CD4-positive, alpha-beta memory T cell (primary cell): ENCODE measurements at places on chromosomes 4 and X. TPM values are rescaled to one million over a fixed set of nuclear protein-coding genes. Genes with fewer than 3 reads are reported as not detected.

DNA sequence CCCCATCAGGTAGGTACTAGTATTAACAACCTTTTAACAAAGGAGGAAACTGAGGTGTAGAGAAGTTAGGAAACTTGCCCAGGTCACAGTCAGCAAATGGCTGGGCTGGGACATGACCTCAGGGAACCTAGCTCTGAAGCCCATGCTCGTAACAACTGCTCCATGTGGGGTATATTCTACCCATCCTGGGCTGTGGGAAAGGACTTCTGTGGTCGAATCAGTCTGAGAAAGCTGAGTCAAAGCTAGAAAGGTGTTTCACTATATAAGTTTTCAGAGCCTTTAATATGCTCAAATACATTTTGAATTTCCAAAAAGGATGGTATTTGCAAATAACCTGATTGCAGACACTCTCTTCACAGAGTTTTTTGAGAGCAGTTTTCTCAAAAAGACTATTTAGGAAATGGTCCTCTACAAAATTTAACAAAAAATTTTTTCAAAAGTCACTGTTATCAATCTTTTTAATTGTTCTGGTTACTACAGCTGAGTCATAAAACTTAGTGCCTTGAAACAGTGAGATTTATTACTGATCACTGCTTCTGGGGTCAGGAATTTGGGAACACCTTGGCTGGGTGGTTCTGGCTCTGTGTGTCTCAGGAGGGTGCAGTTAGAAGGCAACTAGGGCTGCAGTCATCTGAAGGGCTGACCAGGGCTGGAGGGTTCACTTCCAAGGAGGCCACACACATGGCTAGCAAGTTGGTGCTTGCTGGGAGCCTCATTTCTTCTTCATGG, 53.6 kb downstream of the NSG1 start:
- peaks cover 16% of the 10 kb centered on the region for H3K36me3 ChIP-seq
- no peaks in the 10 kb centered on the region for H3K4me1 ChIP-seq
- no peak for DNase-seq
- H3K27me3 ChIP-seq, result no peaks in the 10 kb centered on the region
- H3K27ac ChIP-seq, result no peak overlapping the region

Gene CABS1
- total RNA-seq, result not detected

DNA sequence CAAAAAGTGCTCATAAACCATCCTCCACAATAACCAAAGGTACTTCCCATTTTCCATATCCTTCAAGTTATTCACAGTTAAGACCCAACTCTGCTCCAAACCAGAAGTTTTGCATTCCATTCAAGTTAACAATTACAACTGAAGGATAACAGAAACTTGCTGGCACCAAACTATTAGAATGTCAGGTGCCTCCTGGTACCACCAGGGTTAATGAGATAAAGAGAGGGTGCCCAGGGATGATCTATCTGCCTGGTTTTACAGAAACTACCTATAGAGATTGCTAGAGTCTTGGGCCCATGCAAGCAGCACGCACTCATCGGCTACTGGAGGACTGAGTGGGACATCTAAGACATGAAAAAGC, 114.6 kb downstream of the RBM47 start:
- H3K4me1 ChIP-seq, result peaks cover 3% of the 10 kb centered on the region
- H3K27me3 ChIP-seq, result no peaks in the 10 kb centered on the region

GRCh38 chr4:25925486-25926201, 11.6 kb downstream of the SMIM20 start:
- H3K4me3 ChIP-seq, result no peak overlapping the region
- H3K4me1 ChIP-seq, result peaks cover 5% of the 10 kb centered on the region
- no peaks in the 10 kb centered on the region for H3K27me3 ChIP-seq
- no peak for DNase-seq
- H3K36me3 ChIP-seq, result no peaks in the 10 kb centered on the region

DNA sequence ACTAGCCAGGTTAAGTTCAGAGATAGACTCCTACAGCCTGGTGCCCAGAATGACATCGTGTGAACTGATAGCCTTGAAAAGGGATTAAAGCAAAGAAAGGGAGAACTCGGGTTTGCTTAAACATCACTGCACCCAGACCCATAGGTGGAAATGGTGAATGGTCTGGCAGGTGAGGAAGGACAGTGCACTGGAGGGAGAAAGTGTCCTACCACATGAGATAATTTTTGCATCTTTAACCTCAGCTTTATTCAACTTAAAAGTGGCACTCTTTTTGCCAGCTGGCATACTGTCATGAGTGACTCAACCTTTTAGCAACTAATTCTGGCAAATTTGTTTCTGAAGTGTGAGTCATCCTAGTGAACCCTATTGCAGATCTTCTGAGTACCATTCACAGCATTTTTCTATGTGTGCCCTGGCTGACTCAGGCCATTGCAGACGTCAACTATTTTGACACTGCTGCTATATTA, 53.0 kb upstream of the DAPP1 start:
- H3K27me3 ChIP-seq, result no peaks in the 10 kb centered on the region
- no peak for DNase-seq
- no peaks in the 10 kb centered on the region for H3K36me3 ChIP-seq
- no peaks in the 10 kb centered on the region for H3K4me1 ChIP-seq
- no peak overlapping the region for H3K4me3 ChIP-seq
- no peak overlapping the region for H3K27ac ChIP-seq

DNA sequence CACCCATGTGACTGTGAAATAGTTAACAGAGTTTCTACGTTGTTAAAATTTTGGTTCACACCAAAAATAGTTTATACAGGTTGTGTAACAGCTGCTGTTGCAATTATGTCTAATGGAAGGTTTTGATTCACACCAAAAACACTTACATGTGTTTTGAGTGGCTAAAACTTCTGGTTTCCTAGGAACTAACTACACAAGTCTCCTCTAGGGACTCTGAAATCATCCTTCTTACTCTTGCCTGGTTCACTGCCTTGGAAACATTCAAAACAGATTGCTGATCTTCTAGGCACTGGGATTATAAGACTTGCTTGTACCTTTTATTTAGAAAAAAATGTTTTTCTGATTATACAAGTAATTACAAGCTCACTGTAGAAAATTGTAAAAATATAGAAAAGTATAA, 14.9 kb upstream of the MORC4 start:
- no peaks in the 10 kb centered on the region for H3K4me1 ChIP-seq
- H3K4me3 ChIP-seq, result no peak overlapping the region
- no peak for DNase-seq

DNA sequence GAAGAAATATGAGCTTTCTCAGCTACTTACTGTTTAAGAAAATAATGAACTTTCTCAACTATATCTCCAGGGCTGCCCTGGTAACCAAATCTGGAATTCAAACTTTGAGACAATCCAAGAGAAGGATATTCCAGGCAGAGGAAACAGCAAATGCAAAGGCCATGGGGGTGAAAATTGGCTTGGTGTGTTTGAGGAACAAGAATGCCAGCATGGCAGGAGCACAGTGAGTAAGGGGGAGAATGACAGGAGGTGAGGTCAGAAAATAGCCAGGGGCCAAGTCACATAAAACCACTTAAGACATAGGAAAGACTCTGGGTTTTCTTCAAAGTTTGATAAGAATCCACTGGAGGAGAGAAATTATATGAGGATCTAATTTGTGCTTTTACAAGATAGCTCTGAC, 27.2 kb upstream of the BTC start:
- H3K4me1 ChIP-seq, result no peaks in the 10 kb centered on the region
- H3K4me3 ChIP-seq, result no peak overlapping the region

DNA sequence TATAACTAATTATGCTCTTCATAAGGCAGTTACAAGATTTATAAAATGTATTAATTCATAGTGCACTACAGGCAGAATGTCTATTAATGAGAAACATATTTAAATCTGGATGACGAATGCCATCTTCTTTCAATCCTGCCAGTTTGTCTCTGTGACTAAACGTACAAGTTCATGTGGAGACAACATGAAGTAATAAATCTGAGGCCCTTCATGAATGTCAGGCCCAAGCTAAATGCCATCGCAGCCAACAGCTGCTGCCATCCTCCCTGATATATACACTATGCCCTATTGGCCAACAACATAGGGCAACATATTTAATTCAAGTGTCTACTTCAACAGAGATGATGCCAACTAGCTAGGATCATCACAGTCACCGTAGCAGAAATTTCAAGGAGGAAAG, 43.7 kb downstream of the TSPAN5 start:
- no peak for DNase-seq
- H3K4me1 ChIP-seq, result peaks cover 21% of the 10 kb centered on the region
- no peak overlapping the region for H3K27ac ChIP-seq

DNA sequence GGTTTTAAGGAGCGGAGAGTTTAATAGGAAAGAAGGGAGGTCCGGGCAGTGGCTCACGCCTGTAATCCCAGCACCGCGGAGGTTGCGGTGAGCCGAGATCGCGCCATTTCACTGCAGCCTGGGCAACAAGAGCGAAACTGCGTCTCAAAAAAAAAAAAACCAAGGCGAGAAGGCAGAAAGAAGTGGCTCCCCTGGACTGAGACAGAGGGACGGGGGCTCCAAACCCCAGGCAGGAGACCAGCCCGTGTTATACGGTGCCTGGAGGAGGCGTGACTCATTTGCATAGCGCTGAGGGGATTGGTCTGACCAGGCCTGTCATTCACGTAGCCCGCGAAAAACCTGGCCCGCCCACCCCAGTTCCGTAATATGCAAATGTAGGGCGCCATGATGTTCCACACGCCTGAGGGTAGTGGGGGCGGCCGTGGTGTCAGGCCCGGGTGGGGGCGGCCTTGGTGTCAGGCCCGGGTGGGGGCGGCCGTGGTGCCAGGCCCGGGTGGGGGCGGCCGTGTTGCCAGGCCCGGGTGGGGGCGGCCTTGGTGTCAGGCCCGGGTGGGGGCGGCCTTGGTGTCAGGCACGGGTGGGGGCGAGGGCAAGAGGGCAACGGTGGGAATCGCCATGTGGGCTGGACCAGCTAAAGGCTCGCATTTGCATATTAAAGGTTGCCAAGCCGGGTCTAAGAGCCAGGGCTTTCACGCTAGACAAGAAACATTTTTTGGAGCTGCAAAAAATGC, 2.1 kb downstream of the PLCXD1 start:
- peak; percentile 83 for DNase-seq
- H3K4me3 ChIP-seq, result peak overlapping the region; percentile 57
- peaks cover 3% of the 10 kb centered on the region for H3K36me3 ChIP-seq
- H3K27me3 ChIP-seq, result no peaks in the 10 kb centered on the region
- H3K4me1 ChIP-seq, result peaks cover 7% of the 10 kb centered on the region
- peak overlapping the region; percentile 46 for H3K27ac ChIP-seq

Gene KLB
- not detected for total RNA-seq

GRCh38 chrX:16304751-16305150, 137.5 kb downstream of the MAGEB17 start:
- no peaks in the 10 kb centered on the region for H3K27me3 ChIP-seq
- H3K4me1 ChIP-seq, result no peaks in the 10 kb centered on the region
- DNase-seq, result no peak
- H3K36me3 ChIP-seq, result no peaks in the 10 kb centered on the region
- no peak overlapping the region for H3K4me3 ChIP-seq

DNA sequence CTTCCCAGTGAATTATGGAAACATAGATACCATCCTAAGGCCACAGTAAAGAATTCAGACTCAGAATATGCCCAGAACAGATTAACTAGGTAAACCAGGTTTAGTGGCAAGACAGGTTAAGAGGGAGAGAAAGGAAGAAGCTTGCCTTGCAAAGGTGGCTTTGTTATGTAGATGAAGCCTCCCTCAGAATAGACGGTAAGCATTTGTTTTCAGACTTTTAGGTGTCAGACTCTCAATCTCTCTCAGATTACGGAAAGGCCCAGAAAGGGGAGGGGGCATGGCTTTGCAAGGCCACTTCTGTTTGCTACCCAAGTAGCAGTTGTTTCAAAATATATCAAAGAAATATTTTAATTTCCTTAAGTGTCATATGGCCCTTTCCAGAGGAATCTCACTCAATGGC, 457.1 kb upstream of the BOD1L1 start:
- no peaks in the 10 kb centered on the region for H3K27me3 ChIP-seq
- H3K36me3 ChIP-seq, result no peaks in the 10 kb centered on the region
- H3K27ac ChIP-seq, result no peak overlapping the region
- H3K4me1 ChIP-seq, result no peaks in the 10 kb centered on the region

GRCh38 chr4:168853770-168854169, 156.3 kb downstream of the CBR4 start:
- H3K27me3 ChIP-seq, result no peaks in the 10 kb centered on the region
- no peaks in the 10 kb centered on the region for H3K36me3 ChIP-seq
- no peak overlapping the region for H3K27ac ChIP-seq
- H3K4me1 ChIP-seq, result no peaks in the 10 kb centered on the region
- DNase-seq, result no peak
- H3K4me3 ChIP-seq, result no peak overlapping the region

- no peaks in the 10 kb centered on the region for H3K4me1 ChIP-seq
- H3K36me3 ChIP-seq, result no peaks in the 10 kb centered on the region
- H3K4me3 ChIP-seq, result no peak overlapping the region
- no peak overlapping the region for H3K27ac ChIP-seq
- no peaks in the 10 kb centered on the region for H3K27me3 ChIP-seq
- no peak for DNase-seq
Measured at GRCh38 chrX:9443327-9443726, 21.5 kb upstream of the TBL1X start.

DNA sequence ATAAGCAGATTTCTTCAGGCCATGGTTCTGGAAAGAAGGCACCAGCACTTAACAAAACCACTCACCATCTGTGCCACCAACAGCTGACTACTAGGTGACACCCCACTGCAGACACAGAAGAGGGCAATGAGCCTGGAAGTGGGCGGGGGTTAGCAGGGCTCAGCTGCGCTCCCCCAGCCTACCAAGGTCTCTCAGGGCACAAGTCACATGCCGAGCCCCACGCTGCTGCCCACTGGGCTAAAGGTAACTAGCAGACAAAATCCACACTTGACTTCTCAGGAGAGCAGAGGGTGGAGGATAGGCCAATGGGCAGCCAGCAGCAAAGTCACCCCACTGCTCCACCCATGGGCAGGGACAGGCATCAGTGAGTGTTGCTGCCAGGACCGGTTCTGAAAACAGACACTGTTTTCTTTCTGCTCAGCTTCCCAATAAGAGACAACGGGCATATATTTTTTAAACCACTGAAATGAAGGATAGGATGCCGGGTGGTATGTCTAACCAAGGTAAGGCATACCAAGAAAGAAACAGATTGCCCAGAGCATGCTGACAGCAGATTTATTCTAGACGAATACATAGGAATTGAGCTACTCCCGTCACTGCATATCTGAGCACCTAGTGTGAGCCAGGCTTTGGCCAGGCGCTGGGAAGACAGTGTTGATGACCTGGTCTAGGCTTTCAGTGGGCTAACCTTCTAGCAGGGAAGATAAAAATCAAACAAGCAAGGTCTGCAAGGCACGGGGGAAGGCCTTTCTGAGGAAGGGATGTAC, 20.1 kb downstream of the ACSL1 start:
- H3K27ac ChIP-seq, result no peak overlapping the region
- H3K36me3 ChIP-seq, result no peaks in the 10 kb centered on the region
- H3K27me3 ChIP-seq, result no peaks in the 10 kb centered on the region
- no peak overlapping the region for H3K4me3 ChIP-seq
- no peak for DNase-seq
- no peaks in the 10 kb centered on the region for H3K4me1 ChIP-seq

Gene ODAM
- not detected for total RNA-seq

Gene CPLX1
- total RNA-seq, result 0.64 TPM

DNA sequence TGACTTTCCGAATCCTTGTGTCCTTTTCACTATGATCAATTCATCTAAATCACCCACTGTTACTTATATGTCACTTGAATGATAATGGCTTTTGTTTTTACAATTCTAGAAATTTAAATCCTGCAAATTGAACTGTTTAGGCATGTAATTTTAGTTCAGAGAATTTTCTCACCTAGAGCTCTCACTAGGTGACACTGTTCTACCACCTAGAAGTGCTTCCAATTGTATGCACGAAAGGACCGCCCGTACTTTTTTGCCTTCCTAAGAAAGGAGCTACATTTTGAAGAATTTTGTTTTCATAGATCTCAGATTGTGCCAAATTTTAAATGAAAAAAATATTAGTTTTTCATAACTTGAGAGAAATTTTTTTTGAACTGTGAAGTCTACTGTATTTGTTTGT, 481.6 kb upstream of the FSTL5 start:
- H3K4me3 ChIP-seq, result no peak overlapping the region
- no peaks in the 10 kb centered on the region for H3K4me1 ChIP-seq
- H3K27ac ChIP-seq, result no peak overlapping the region
- H3K27me3 ChIP-seq, result no peaks in the 10 kb centered on the region
- no peaks in the 10 kb centered on the region for H3K36me3 ChIP-seq
